ENCODE measurements at places on chromosomes 16 and 17.

GRCh38 chr17:20008242-20009051 lies 712 bp upstream of the SPECC1 start:
- DNase-seq, result no peak

DNA sequence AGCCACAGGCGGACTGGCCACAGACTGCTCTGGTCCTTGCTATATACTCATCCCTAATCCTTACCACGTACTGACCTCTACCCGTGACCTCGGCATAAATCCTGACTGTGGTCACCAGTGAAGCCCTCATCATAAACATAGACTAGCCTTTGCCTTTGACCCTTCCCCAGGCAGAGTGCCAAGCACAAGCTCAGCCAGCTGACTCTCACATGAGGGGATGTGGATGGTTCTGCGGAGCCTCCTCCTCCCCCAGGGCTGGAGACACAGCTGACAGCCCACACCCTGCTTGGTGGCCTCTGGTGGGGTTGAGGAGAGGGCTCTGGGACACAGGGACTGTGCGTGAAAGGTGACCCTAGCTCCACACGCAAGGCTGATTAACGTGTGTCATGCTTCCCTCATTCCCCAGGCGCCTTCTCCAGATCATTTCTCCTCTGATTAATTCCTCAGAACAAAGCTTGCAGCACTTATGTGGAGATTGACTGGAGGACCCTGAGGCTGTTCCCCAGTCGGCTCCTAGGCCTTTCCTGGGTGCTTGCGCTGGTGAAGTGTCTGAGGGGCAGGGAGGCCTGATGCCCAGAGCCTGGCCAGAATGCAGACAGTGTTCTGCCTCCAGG lies 241.5 kb upstream of the NLRP1 start:
- no peak for DNase-seq

GRCh38 chr16:305916-306626 lies 23.1 kb downstream of the PDIA2 start:
- DNase-seq, result no peak

- no peak for DNase-seq
These were observed 36.0 kb downstream of the NKD1 start for GRCh38 chr16:50584033-50584722.

- no peak for DNase-seq
These were observed 309.7 kb downstream of the MAP2K6 start for GRCh38 chr17:69724238-69724637.

- DNase-seq, result no peak
These were observed 245.9 kb downstream of the FTO start for GRCh38 chr16:53949715-53950410.

GRCh38 chr17:78125976-78126894 lies 2.3 kb downstream of the TMC6 start:
- no peak for DNase-seq

DNA sequence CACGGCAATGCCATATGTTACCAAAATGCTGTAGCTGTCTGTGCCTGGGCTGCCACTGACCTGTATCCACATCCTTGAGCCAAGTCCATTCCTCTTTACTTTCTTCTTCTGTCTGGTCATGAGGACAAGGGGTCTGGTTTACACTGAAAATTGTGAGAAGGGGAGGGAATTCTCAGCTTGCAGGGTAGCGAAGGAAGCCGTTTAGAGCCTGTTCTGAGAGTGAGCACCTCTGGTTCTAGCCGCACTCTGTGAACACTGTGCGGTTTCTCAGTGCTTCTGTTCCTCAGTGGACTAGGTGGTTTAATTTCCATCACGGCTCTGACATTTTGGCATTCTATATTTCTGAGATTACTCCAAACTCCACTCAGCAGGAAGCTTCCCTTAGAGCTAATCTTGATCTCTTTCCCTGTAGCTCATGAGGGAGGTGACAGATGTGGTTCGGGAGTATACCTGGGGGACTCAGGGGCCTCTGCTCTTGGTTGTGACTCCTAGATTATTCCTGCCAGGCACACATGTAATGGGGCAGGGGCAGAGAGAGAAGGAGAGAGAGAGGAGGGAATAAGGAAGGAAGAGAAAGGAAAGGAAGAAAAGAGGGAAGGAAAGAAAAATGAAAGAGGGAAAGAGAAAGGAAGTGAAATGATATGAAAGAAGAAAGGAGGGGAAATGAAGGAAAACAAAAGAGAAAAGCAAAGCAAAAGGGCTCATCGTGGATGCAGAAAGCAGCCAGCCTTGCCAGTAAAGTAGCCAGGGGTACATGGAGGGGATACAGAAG lies 14.2 kb upstream of the TBX21 start:
- DNase-seq, result no peak

- no peak for DNase-seq
These were observed 376.1 kb upstream of the ERCC4 start for GRCh38 chr16:13543850-13544249.

DNA sequence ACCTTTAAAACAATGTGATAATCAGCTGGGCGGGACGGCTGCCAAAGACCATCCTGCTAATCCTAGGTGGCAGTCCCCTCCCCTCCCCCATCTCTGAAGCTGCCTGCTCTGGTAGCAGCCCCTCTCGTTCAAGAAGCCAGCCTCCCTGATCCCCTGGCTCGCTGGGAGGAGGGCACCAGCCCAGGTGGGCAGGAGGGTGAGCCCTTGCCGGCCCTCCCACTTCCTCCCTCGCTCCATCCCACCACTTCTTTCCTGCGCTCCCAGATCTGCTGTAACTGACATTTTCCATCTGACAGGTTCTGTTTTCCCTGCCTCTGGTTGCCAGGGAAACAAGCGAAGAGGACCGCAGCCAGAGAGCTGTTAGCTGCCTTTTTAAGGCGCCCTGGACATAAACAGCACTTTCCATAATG lies 155.7 kb upstream of the TNRC6C start:
- no peak for DNase-seq

- no peak for DNase-seq
These were observed 80.1 kb downstream of the MGAT5B start for GRCh38 chr17:76948301-76948700.

DNA sequence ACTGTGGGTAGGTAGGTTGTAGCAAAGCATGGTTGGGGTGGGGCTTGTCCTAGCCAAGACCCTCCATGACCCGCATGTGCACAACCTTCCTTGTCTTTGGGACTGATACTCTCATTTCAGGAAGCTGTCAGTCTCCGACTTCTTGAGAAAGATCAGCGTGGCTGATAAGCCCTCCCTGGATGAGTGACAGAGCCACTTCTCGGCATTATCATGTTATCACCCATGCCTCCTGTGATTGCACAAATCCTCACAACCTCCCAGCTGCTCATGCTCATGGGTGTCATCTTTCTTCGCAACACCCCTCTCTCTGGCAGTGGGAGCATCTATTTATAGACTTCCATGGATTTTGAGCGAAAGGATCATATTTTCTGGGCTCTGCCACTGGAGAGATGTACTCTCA lies 314.2 kb downstream of the FOXL1 start:
- DNase-seq, result no peak

Data from GDM1 (cell line).